ENCODE measurements at places on chromosomes 1 and 21. TPM values are rescaled to one million over a fixed set of nuclear protein-coding genes. Genes with fewer than 3 reads are reported as not detected.

Gene TIPRL
- 42.9 TPM for polyA plus RNA-seq

DNA sequence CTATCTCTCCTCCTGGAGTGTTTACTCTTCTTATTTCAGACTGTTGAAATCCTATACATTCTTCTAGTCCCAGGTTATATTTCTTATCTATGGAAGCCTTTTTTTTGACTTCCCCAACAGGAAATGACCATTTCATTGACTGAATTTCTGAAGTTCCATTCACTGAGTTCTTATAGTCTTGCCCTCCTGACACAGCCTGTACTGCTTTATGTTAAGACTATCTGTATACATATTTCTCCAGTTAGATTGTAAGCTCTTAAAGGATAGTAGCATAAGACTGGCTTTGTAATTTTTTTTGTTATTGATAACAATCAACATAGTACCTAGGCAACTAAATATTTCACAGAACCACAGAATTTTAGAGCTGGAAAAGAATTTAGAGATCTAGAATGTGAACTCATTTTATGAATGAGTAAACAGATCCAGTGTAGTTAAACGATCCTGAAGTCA lies 14.9 kb upstream of the MACF1 start:
- DNase-seq, result no peak

DNA sequence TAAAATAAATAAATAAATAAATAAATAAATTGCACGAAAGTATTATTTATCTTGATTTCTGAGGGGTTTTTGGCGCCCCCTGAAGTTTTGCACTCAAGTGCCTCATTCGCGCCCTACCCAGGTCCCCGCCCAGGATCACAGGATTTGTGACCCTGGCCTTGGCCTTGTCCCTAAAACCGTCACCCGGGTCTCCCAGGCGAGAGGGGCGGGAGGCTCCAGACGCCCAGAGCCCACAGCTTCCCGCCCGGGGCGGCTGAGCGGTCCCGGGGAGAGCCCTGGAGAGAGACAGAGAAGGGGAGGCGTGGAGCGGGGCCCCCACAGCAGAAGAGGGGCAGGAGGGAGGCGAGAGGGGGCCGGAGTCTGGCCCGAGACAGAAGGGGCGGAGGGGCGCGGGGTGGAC lies 91.8 kb upstream of the CASZ1 start:
- DNase-seq, result no peak

GRCh38 chr1:26037904-26038303 lies 8.0 kb downstream of the SLC30A2 start:
- DNase-seq, result no peak

DNA sequence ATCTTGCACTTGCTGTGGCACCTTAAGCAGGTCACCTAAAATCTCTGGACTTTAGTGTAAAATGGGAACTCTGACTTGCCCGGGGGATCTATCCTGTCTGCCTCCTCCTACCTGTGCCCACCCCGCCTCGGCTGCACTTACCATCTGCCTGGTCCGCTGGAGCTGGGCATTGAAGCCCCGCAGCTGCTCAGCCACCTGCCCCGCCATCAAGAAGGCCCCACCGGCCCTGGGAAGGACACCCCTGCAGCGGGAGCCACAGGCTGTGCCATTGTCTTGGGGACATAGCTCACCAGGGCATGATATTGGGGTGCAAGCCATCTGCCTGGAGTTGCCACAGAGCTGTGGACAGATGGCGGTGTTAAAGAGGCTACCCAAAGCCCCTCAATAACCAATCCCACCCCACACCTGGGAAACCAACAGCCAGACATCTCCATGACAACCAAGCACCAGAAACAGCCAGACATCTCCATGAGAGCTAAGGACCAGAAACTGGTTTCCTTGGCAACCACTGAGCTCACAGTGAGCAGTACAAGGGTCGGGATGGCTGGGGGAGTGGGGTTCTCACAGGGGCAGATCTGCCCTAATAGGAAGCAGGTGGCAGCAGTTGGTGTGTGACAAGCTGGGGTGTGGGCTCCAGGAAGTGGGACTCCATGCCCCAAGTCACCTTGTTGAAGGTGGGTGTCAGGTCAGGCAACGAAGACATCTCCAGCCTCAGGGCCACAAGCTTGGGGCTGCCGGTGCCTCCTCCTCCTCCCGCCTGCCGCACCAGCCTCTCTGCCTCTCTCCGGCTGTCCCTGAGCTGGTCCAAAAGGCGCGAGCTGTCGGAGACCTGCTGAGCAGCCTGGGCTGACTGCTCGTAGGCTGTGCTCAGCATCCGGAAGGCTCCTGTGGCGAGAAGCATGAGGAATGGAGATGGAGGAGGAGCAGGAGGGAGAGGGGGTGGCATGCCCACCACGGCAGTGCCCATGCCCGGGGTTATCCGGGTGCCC lies 29.1 kb downstream of the LAMB3 start:
- DNase-seq, result no peak

DNA sequence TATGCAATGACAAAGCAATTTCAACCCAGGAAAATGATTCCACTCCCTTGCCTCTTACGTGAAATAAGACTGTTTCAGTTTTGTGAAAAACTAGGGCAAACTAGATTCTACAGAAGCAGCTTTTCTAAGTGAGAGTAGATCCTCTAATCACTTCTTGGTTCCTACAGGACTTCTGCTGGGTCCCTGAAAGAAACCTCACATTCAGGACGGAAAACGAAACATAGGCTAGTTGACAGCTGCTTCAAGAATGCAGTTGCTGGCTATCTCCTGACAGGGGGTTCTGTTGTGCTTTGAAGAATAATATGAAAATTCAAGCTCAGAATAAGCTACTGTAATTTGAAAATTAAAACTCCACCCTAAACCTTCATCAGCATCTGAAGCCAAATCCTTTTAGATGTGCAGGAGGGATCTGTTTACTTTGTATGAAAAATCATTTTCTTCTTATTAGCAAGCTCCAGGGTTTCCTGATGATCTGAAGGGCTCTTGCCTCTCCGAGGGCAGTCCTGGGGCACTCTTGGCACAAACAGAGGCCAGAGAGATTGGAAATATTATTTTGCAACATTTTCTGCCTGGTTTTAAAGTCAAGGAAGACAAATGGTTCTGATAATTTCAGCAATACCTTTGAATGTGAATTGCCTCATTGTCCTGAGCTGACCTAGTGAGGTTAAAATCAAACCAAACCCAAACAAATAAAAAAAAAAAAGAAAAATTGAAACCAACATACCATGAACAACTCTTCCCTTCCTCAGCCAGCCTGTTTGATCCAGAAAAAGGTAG lies 55.0 kb downstream of the NTMT2 start:
- DNase-seq, result no peak

DNA sequence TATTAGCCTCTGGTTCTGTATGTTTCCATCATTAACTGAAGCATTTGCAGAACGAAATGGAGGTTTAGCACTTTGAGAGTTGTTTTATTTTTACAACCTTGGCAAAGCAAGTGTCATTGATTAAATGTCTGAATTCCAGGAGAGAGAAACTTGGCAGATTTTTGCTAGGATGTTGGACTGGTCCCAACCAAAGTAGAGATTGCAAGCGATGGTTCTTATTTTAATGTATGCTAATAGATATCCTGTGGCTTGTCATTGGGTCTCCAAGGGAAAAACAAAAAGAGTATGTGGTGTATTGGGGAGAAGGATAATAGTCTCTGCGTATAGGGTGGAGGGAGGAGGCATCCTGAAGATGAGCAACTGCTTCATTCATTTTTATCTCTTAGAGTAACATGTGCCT lies 457.2 kb upstream of the RUNX1 start:
- DNase-seq, result no peak

GRCh38 chr1:165914136-165914798 lies 86.9 kb downstream of the UCK2 start:
- peak; percentile 87 for DNase-seq

Measured in muscle of arm (tissue), 14 donors.